ENCODE measurements at places on chromosomes 11 and 22.

DNA sequence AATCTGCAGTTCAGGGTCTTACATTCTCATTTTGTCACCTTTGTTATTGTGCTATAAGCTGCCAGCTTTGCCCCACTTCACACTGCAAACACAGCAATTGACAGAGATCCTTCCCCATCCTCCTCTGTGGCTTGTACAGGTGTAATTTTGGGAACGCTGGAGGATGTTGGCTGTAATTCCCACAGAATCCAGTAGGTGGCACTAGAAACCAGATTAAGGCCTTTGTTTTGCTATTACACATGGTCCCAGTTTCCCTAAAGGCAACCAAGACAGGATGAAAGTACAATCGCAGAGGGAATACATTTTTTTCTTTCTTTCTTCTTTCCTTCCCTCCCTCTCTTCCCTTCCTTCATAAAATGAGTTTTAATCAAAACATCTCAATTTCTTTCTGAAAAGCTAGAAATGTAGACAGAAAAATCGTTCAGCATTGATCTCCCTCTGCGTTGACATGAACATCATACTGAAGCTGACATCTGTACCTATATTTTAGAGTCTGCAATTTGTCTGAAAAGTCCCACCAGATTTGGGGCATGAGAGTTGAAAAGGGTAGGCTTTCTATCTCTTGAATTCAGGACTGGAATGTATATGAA is 21.3 kb upstream of the NELL1 start:
- no peaks in the 10 kb centered on the region for H3K4me1 ChIP-seq
- H3K27ac ChIP-seq: no peak overlapping the region
- no peak overlapping the region for H3K4me3 ChIP-seq

GRCh38 chr11:46710821-46711269 is 8.2 kb upstream of the F2 start:
- H3K4me1 ChIP-seq: no peaks in the 10 kb centered on the region
- DNase-seq: no peak
- H3K27me3 ChIP-seq: no peaks in the 10 kb centered on the region
- no peaks in the 10 kb centered on the region for H3K36me3 ChIP-seq

DNA sequence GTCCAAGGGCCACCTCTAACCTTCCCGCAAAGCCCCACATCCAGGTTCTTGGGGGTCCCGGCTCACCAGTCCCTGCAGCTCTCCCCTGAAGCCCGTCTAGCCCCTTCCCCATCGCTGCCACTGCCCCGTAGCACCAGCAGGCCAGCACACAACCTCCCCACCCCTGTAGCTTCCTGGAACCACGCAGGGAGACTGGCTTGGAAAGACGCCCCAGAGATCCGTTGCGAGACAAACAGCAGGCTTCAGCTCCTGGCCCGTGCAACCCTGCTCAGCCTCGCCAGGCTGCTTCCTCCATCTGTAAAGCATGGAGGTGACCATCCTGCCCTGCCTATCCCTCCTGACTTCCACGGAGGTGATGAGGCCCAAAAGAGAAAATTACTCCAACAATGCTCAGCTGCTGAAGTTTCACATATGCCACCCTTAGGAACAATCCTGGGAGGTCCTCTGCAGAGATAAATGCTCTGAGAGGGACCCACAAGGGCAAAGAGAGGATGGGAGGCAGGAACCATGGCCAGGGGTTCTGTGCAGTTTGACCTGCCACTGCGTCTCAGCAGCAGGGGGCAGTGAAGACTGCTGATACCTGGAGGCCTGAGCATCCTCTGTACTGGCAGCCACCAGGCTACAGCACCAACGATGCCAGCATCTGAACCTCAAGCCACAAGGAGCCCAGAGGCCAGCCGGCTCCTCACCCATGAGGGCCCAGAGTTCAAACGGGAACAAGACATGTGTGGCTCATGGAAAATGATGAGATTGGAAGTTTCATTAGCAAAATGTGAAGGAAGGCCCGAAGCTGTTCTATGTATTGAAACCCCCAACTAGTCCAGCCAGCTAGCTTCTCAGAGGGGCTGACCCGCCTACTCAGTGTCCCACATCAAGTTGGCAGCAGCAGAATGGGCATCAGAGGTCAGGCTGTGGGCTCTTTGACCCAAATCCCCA is 16.1 kb downstream of the DGCR2 start:
- no peak overlapping the region for H3K4me3 ChIP-seq
- no peaks in the 10 kb centered on the region for H3K36me3 ChIP-seq
- peaks cover 57% of the 10 kb centered on the region for H3K4me1 ChIP-seq
- no peak overlapping the region for H3K27ac ChIP-seq

DNA sequence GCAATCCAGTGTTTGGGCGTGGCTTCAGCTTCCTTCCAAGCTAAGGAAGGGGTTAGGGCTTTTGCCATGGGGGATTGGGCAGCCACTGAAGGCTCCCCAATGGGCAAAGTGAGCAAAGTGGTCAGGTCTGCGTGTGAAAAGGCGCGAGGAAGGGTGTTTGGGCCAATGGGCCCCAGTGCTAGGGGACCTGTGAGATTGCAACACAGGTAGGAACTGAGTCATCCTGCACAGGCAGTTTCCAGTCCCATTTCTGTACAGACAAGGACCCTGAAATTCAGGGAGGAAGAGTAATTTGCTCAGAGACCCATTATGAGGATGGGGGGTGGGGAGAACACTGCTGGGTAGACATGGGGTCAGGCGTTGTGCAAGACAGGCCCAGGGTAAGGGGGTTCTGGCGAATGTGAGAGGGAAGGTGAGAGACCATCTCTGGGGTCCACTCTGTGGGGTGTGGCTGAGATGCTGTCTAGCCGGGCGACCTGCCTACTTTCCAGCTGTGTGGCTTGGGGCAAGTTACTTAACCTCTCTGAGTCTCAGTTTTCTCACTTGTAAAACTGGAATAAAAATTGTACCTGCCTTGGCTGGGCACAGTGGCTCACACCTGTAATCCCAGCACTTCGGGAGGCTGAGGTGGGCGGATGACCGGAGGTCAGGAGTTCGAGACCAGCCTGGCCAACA is 7.3 kb downstream of the CCDC88B start:
- no peak for DNase-seq
- no peak overlapping the region for H3K27ac ChIP-seq
- H3K4me1 ChIP-seq: peaks cover 5% of the 10 kb centered on the region
- peaks cover 11% of the 10 kb centered on the region for H3K36me3 ChIP-seq
- no peak overlapping the region for H3K4me3 ChIP-seq

DNA sequence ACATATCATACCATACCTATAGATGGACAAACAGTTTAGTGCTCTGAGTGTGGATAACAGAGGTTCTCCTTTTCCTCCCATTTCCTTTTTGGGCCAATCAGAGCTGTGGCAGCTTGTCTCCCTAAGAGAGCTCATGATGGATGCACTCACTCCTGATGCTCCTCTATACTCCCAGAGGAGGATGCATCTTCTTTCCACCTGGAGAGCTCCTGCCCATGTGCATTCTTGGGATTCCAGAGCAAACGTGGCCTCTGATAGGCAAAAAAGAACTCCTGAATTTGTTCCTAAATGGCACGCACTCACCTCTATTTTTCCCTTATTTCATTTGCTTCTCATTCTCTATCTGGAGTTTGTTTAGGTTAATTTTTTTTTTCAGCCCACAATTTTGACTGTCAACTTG is 2.9 kb downstream of the MRGPRX3 start:
- no peaks in the 10 kb centered on the region for H3K36me3 ChIP-seq
- H3K4me3 ChIP-seq: no peak overlapping the region

GRCh38 chr11:134779179-134779578 is 367.1 kb upstream of the B3GAT1 start:
- H3K4me1 ChIP-seq: no peaks in the 10 kb centered on the region
- peaks cover 12% of the 10 kb centered on the region for H3K27me3 ChIP-seq

DNA sequence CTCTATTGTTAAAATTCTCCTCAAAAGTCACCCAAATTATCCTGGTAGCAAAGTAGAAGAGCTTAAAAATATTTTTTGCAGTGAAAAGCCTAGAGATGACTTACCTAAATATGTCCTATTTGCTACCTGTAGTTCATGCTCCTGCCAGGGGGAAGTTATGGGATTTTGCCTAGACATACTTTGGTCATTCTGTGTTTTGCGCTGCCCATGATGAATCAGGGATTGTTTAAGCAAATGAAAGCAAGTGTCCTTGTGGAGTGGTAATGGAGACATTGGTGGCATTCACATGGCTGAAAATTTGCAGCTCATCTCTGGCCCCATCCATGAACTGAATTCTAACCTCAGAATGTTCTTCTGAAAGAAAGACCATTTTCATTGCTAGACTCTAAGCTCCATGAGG is 14.6 kb upstream of the SESN3 start:
- H3K27ac ChIP-seq: peak overlapping the region; percentile 64
- peaks cover 41% of the 10 kb centered on the region for H3K4me1 ChIP-seq
- H3K4me3 ChIP-seq: no peak overlapping the region
- DNase-seq: no peak

GRCh38 chr11:128718064-128718463 is 24.2 kb downstream of the FLI1 start:
- no peaks in the 10 kb centered on the region for H3K27me3 ChIP-seq
- H3K27ac ChIP-seq: peak overlapping the region; percentile 96
- H3K4me1 ChIP-seq: peaks cover 97% of the 10 kb centered on the region
- peaks cover 6% of the 10 kb centered on the region for H3K36me3 ChIP-seq
- no peak overlapping the region for H3K4me3 ChIP-seq
- no peak for DNase-seq

DNA sequence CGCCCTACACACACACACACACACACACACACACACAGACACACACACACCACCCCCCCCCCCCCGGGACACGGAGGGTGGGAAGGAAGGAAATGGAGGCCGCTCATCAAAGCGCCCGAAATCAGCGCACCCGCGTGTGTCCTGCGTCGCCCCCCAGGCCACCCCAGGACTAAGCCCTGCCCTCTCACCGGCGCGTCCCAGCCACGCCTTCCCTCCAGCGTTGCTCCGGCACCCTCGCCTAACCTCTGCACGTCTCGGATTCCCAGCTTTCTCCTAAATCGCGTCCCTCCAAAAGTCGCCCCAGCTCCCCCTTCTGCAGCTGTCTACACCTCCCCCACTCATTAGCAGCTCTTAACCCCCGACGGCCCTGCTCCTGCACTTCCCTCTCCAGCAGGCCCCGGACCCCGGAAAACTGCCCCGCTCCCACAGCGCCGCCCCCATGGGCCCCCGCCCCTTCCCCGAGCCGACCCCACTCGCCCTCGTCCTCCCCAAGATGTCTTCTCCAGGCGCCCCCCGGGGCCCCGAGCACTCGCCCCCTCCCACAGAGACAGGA is 557 bp downstream of the PACSIN2 start:
- H3K27ac ChIP-seq: peak overlapping the region; percentile 57
- H3K4me3 ChIP-seq: peak overlapping the region; percentile 94
- peak; percentile 32 for DNase-seq
- no peaks in the 10 kb centered on the region for H3K27me3 ChIP-seq
- H3K4me1 ChIP-seq: peaks cover 21% of the 10 kb centered on the region
- H3K36me3 ChIP-seq: no peaks in the 10 kb centered on the region

DNA sequence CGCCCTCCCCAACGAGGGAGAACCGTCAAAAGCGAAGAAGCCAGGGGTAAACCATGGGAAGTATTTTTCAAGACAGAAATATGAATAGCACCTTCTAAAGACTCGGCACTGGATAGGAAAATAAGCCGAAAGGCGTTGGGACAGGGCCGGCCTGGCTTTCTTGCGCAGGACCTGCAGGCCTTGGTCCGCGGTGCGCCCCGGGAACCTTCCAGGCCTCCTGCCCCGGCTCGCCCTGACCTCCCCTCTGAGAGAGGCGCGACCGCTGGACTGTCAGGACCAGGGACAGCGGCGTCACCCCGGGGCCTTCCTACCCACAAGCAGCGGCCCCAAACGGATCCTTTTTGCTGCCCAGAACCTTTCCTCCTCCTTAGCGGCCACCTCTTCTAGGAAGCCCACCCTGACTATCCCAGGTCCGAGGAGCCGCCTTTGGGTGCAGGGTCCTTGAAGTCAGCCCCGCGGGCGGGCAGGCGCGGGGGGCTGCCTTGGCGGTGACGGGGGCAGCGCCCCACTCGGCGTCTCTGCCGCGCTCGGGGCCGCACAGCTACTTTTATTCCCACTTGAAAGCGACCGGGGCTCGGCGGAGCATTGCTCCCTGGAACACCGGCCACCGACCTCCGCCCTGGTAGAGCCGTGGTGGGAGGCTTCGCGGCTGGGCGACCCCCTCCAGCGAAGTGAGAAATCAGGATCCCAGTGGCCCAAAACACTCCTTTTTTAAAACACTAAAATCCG is 650 bp upstream of the MAPK11 start:
- H3K4me3 ChIP-seq: peak overlapping the region; percentile 66
- no peak overlapping the region for H3K27ac ChIP-seq
- H3K36me3 ChIP-seq: no peaks in the 10 kb centered on the region
- H3K27me3 ChIP-seq: no peaks in the 10 kb centered on the region
- H3K4me1 ChIP-seq: peaks cover 13% of the 10 kb centered on the region
